T47D (cell line): ENCODE measurements at places on chromosomes 4 and X.

DNA sequence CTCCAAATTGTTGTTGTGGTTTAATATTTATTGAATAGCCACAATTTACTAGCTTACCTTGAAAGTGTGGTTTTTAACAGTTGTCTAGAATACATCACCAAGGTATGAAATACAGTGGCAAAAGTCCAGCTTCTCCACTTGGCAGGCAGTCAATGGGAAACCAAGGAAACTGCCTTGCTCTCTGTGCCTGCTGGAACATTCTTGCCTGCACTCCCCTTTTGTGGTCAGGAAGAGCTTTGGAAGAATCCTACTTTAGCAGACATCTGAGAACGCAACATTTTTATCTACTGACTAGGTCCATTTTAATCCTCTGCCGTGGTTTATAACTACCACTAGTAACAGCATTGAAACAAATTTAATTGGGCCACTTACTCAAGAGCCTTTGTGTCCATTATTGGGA lies 64.5 kb downstream of the TENM3 start:
- DNase-seq = no peak

GRCh38 chrX:123422875-123423274 lies 238.8 kb downstream of the GRIA3 start:
- DNase-seq = peak; percentile 44

DNA sequence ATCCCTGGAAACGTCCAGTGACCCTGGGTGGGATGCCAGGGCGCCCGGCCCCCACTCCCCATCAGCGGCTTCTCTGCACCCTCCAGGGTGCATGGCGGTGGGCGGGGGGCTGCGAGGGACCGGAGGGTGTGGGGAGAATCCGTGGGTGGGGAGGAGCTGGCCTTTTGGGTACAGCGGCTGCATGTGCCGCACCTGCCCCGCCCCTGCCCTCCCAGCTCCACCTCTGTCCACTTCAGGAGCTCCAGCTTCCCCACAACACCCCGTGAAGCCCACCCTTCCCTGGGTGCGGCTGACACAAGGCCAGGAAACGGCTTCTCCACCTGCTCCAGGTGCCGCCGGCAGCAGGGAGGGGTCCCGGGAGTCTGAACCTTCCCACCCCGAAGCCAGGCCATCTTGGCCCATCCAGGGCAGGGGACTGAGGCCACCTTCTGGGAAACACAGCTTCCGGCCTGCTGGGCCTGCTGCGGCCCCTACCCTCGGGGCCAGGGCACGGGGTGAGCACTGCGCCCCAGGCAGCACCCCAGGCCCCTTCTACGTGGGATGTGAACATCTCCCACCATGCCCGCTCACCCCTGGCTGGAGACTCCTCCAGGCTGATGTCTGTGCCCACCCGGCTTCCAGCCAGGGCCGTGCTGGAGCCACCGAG lies 34.6 kb downstream of the CPLX1 start:
- DNase-seq = no peak

- no peak for DNase-seq
These were observed 363.3 kb downstream of the PCDH7 start for GRCh38 chr4:31083456-31083855.

DNA sequence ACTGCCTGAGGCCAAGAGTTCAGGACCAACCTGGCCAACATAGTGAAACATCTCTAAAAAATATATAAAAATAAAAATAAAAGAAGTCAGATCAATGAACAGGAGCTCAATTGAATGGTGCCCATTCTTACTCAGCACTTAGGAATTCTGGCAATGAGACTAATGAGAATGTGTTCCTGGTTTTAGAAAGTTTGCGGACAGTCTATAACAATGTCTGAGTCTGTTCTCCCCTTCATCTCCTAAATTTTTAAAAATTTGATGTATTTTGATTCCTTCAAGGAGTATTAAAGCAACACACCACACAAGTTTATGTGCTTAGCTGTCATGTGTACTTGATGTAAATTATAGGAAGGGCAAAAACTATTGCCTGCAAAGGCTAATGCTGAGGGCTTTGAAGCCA lies 30.6 kb upstream of the KCNIP4 start:
- no peak for DNase-seq

DNA sequence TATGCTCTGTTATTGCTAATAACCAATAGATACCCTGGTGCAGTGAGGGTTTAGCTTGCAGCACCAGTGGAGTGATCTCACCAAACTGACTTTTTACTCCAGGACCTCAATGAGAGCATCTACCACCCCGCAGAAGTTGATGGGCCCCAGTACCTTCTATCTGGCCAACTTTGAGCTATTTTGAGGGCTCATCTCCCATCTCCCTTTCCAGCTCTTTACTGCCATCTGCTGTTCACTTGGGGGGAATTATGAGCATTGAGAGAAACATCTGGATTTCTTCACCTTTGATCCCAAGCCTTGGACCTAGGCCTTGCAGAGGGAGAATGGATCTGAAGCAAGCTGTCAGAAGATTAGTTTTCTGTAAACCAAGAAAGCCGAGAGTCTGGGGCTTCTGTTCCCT lies 143.6 kb downstream of the TMEM164 start:
- DNase-seq = no peak

DNA sequence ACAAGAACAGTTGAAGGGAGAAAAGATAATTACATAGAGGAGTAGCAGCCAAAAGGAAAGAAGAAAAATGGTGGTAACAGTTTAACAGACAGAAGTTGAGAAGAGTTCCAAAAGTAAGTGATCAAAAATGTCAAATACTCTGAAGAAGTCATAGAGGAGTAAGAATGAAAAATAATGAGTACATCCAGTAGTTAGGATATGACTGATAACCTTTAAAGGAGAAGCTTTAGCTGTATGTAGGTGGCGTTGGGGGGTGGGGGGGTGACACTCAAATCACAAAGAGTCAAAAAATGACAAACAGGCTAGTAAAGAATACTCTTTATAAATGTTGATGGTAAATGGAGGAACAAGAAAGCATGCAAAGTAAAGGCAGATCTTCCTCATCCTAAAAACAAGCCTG lies 40.6 kb downstream of the RAB33A start:
- no peak for DNase-seq

DNA sequence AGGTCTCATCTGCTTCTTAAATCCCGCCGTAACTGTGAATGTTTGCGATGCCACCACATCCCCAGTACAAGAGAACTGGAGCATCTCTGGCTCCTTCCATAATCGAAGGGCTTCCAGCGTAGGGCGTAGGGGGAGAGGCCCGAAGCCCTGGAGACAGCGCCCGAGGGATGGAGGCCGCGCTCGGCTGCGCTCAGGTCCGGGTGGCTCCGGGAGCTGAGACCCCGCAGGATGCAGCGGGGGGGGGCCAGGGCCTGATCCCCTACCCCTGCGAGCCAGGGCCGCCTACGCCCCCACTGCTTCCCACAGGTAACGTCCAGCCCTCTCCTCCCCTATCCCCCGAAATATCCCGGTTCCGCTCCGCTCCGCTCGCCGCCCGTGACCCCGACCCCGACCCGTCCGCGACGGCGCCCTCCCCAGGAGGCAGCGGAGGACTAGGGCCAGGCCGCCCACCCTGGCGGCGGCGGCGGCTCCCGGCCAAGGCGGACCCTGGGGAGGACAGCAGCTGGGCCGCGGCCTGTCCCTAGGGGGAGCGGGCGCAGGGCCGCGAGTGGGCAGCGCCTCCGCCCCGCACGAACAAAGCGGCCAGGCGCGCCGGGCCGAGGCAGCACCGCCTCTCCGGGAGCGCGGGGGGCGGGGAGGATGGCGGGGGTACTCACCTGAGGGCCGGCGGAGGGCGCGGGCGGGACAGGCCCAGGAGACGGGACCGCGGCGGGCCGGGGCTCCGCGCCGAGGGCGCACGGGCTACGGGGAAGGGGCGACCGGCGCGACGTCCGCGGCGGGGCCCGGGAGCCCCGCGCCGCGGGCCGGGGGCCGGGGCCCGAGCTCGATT lies 723 bp downstream of the WDFY3 start:
- DNase-seq = peak; percentile 45

GRCh38 chr4:87527431-87528220 lies 1.6 kb downstream of the SPARCL1 start:
- DNase-seq = no peak

DNA sequence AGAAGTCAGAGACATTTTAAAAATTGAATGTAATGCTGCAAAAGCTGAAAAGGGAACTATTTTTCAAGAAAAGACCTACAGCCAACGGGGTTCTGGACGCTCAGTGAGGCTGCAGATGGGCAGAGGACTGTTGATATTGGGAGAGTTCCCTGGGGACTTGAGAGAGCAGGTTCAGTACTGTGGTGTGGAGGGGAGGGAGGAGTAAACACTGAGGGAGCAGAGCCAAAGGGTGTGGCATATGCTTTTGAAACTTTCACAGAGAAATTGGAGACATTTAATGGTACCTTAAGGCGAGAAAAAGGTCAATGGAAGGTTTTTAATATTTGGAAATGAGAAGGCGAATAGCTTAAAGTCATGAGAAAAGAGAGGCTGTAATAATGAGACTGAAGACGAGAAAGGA lies 62.2 kb upstream of the GPM6A start:
- DNase-seq = peak; percentile 12

DNA sequence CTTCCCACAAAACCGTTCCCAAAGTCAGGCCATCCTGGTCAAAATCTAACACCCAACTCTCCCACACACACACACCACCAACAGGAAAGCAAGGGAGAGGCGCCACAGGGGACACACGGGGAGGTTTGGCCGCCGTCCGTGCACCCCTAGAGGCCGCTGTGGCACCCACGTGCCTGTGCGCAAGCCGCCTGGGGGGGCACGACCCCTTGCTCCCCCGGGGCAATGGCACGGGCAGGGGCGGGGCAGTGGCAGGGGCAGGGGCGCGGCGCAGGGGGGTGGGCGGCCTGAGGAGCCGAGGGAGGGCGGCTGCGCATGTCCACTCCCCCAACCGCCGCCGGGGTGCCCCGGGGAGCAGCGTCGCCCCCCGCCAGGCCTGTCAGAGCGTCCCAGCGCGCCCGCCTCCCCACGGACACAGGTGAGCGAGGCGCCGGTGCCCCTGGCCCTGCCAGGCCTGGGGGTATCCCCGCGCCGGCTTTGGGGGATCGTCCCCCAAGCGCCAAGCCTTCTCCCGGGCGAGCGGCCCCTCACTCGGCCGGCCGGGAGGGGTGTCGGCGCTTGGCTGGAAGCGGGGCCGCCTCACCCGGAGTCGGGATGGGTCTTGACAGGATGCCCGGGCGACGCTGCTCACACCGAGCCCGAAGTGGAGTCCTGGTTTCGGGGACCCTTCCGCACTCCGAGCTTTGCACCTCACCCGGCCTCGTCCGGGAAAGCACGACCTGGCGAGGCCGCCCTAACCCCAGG lies at the start of gene ERAS:
ERAS (plus strand) TSS at position 379 of the 741 bp plus-strand sequence. CDS start 2,611 bp downstream, outside the sequence.
- DNase-seq = no peak

- DNase-seq = peak; percentile 90
These were observed 33.2 kb upstream of the SLC9A7 start for GRCh38 chrX:46791927-46792809.

DNA sequence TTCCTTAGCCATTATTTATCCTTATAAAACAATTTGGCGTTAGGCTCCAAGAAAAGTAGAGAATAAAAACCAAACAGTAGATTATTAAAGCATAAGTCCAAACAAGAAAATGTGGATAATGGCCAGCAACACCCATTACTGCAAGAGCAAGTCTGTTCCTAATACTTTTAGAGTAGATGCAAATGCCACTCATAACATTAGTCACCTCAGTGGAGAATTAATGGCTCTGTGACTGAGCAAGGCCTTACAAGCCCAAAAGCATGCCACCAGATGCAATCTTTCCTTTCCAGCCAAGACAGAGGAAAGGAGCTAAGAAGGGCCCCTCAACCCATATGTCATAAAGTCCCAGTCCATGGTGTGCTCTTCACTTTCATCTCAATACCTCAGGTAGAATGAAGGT lies 373.8 kb downstream of the OPHN1 start:
- DNase-seq = no peak

- no peak for DNase-seq
These were observed 322.7 kb downstream of the FRMPD4 start for GRCh38 chrX:12460929-12461328.
